B cell (primary cell): ENCODE measurements at places on chromosomes 12 and 14.
A peak's percentile ranks its signal among the peaks of the same experiment; 100 is the strongest.

DNA sequence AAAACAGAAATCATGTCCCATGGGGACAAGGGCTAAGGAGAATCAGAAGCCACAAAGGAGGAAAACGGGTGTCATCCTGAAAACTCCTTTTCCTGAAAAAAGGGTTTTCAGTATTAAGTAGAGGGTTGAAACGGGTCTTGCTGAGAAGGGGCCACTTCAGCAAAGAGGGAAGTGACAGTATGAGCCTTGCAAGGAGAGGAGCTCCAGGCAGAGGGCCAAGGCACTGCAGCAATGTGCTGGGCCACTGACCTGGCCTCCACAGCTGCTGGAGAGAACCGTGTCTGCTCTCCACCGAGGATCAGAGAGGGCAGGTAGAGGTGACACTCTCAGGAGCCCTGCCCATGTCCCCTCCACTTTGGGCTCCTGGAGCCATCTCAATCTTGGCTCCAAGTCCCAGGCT is 103.3 kb downstream of the NCOR2 start:
- H3K36me3 ChIP-seq, result no peaks in the 10 kb centered on the region
- no peak overlapping the region for H3K27ac ChIP-seq
- no peak for DNase-seq

DNA sequence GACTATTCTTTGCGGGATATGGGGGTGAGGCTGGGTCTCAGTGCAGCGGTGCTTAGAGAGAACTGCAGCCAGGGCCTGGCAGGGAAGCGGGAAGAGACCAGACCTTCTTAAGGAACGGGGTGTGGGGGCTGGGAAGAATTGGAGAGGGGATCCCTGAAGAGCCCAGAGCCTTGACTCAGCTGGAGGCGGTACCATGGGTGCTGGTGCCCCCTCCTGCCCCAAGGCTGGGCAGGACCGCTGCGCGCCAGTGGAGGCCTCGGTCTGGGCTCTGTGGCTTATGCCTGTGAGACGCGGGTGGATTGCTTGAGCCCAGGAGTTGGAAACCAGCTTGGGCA is 1.3 kb upstream of the RNU7-1 start:
- H3K4me1 ChIP-seq, result peaks cover 60% of the 10 kb centered on the region
- peak overlapping the region; percentile 93 for H3K27ac ChIP-seq
- peaks cover 10% of the 10 kb centered on the region for H3K36me3 ChIP-seq

DNA sequence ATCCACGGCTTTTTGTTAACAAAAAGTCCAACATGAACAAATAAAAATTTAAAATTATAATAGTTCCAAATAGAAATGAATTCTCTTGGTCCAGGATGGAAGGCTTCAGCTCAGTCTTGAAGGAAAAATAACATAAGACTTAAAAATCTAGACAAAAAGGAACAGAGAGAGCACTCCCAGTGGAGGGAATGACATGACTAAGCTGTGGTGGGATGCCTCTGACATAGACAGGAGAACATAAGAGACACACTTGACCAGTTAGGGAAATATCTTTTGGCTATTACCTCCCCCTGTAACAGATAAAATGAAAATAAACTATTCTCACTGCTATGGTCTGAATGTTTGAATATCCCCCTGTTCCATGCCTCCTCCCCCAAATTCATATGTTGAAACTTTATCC is 106.8 kb downstream of the BBS10 start:
- no peaks in the 10 kb centered on the region for H3K27me3 ChIP-seq
- no peak for DNase-seq
- H3K4me1 ChIP-seq, result no peaks in the 10 kb centered on the region
- no peaks in the 10 kb centered on the region for H3K36me3 ChIP-seq
- H3K27ac ChIP-seq, result no peak overlapping the region
- H3K4me3 ChIP-seq, result no peak overlapping the region

DNA sequence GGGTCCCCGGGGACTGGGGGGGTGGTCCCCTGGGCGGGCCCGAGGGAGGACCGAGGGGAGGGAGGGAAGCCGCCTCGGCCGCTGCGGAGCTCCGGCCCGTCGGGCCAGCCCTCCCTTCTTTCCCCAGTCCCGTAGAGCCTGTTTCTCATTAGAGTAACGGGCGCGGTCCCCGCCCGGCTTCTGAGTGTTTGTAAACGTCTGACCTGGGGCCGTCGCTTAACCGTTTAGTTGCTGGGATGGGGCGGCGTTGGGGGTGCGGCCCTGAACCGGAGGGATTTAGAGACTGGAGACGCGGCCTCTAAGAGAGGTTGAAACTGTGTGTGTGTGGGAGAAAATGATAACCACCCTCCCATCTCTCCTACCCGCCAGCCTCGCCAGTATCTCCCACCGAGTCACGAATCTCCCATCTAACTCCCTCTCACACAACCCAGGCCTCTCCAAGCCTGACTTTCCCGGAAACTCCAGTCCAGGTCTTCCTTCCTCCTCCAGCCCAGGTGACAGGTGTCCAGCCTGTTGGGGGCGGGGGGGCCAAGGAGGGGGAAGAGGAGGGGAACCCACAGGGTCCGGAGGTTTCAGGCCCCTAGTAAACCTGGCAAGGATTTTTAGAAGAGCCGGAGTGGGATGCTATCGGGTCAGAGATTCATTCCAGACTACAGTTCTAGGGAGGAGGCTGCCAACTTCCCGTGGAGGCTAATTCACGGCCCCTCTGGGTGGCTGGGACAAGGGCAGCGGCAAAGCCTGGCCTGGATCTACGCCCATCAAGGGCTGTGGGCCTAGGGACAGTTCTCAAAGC is 1.1 kb upstream of the NFATC4 start:
- H3K4me1 ChIP-seq, result peaks cover 30% of the 10 kb centered on the region
- H3K27me3 ChIP-seq, result no peaks in the 10 kb centered on the region
- no peaks in the 10 kb centered on the region for H3K36me3 ChIP-seq
- peak overlapping the region; percentile 57 for H3K4me3 ChIP-seq

- no peak for DNase-seq
- H3K27ac ChIP-seq, result no peak overlapping the region
- no peaks in the 10 kb centered on the region for H3K4me1 ChIP-seq
- no peaks in the 10 kb centered on the region for H3K27me3 ChIP-seq
Measured at GRCh38 chr12:72081777-72082176, 143.1 kb downstream of the TPH2 start.

GRCh38 chr12:127607146-127607725 is 659.7 kb upstream of the TMEM132C start:
- DNase-seq, result no peak
- H3K4me1 ChIP-seq, result no peaks in the 10 kb centered on the region

DNA sequence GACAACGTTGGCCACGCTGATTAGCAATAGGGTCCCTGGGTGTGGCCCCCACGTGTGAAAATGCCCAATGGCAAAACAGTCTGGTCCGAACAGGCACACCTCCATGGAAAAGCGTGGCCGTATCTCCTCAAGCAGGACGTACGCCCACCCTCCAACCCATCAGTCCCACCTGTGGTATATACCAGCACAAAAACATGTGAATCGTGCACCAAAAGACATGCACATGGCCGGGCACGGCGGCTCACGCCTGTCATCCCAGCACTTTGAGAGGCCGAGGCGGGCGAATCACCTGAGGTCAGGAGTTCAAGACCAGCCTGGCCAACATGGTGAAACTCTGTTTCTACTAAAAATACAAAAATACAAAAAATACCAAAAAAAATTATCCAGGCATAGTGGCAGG is 14.9 kb upstream of the SFSWAP start:
- DNase-seq, result no peak
- H3K4me3 ChIP-seq, result no peak overlapping the region
- no peaks in the 10 kb centered on the region for H3K27me3 ChIP-seq
- no peaks in the 10 kb centered on the region for H3K36me3 ChIP-seq

- H3K36me3 ChIP-seq, result no peaks in the 10 kb centered on the region
- H3K27me3 ChIP-seq, result no peaks in the 10 kb centered on the region
- peak overlapping the region; percentile 31 for H3K4me3 ChIP-seq
Measured at GRCh38 chr12:106759526-106760183, 14.8 kb upstream of the RIC8B start.

DNA sequence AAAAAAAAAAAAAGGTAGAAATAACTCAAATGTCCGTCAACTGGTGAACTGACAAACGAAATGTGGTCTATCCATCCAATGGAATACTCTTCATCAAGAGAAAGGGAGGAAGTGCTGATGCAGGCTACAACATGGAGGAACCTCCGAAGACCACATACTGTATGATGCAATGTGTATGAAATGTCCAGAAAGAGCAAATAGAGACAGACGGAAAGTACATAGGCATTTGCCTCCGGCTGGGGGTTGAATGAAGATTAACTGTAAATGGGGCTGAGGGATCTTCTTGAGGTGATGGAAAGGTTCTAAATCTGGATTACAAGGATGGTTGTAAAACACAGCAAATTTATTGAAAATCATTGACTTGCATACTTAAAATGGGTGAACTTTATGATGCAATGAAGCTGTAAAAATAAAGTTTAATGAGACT is 35.4 kb downstream of the DLK1 start:
- no peak overlapping the region for H3K4me3 ChIP-seq
- H3K27me3 ChIP-seq, result no peaks in the 10 kb centered on the region
- no peaks in the 10 kb centered on the region for H3K36me3 ChIP-seq

DNA sequence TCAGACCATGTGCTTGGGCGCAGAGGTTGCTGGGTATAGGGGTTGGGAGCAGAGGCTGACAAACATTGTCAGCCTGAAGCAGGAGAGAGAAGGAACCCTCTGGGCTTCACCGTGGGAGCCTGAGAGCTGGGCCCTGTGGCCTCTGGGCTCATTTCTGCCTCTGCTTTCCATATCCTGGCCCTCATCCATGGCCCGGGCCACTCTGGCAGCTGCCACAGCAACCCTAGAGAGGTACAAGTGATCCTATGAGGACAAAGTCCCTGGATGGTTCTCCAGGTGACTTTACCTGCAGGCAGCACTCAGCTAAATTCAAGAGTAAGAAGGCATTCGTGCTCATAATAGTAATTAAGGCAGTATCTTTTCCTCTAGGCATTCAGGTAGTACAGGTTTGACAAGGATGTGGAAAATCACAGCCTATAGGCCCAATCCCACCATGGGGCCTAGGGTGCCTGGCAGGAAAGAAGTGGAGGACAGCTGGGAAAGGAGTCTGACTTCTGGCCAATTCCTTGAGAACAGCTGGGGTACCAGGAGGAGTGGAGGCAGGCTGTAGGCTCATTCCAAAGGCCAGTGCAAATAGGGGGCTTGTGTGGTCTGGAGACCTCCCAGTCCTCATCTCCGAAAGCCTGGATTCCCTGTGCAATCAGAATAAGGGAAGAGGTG is 3.6 kb upstream of the TTC7B start:
- no peak overlapping the region for H3K4me3 ChIP-seq
- H3K4me1 ChIP-seq, result peaks cover 9% of the 10 kb centered on the region
- no peak overlapping the region for H3K27ac ChIP-seq
- no peaks in the 10 kb centered on the region for H3K36me3 ChIP-seq
- no peaks in the 10 kb centered on the region for H3K27me3 ChIP-seq

DNA sequence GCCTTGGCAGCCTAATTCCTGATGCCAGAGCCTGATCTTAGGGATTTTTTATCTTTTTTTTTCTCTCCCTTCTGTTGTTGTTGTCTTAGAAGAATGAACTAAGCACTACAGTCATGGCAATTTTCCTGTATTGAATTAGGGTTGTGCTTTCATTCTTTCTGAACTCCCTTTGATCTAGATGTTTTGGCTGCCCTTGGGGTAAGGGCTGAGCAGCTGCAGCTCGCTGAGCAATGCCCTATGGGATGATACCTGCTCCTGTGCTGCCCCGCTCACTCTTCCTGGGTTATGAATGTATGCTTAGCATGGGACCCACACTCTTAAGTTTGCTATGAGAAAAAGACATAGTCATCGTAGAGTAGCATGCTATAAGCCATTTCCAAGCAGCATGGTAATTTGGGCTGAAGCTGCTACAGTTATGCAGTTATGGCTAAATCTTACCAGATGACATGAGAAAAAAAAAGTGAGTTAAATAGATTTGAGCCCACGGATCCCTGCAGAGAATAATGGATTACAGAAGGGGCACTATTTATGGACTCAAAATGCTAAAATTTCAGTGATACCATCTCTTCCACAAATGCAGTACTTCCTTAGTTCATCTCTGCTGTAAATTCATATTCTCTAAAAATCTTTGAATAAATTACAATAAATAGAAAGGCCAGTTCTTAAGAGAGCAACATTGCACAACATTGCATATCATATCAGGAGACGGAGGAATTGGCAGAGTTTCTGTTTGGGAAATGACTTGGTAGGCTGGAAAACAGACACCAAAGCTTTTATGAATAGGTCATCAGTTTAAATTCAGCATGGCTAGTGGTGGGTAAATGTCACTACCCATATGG is 79.2 kb upstream of the PTHLH start:
- H3K36me3 ChIP-seq, result no peaks in the 10 kb centered on the region
- DNase-seq, result no peak
- H3K4me1 ChIP-seq, result no peaks in the 10 kb centered on the region
- no peak overlapping the region for H3K27ac ChIP-seq
- no peaks in the 10 kb centered on the region for H3K27me3 ChIP-seq
- H3K4me3 ChIP-seq, result no peak overlapping the region

- no peak overlapping the region for H3K27ac ChIP-seq
- H3K36me3 ChIP-seq, result no peaks in the 10 kb centered on the region
- no peak overlapping the region for H3K4me3 ChIP-seq
- DNase-seq, result no peak
- no peaks in the 10 kb centered on the region for H3K4me1 ChIP-seq
Measured at GRCh38 chr12:130086248-130086647, 76.0 kb upstream of the FZD10 start.

DNA sequence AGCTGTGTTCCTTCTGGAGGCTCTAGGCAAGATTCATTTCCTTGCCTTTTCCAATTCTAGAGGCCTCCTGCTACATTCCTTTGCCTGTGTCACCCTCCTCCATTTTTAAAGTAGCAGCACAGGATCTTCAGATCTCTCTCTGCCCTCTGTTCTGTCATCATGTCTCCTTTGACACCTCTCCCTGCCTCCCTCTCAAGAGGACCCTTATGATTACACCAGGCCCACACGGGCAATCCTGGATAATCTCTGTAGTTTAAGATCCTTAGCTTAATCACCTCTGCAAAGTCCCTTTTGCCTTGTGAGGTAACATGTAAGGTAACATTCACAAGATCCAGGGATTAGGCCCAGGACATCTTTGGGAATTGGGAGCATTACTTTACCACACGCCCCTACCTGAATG is 155.2 kb downstream of the SYNE2 start:
- peaks cover 3% of the 10 kb centered on the region for H3K4me1 ChIP-seq
- H3K36me3 ChIP-seq, result peaks cover 3% of the 10 kb centered on the region
- no peak overlapping the region for H3K27ac ChIP-seq
- no peaks in the 10 kb centered on the region for H3K27me3 ChIP-seq
- no peak overlapping the region for H3K4me3 ChIP-seq
- DNase-seq, result no peak

DNA sequence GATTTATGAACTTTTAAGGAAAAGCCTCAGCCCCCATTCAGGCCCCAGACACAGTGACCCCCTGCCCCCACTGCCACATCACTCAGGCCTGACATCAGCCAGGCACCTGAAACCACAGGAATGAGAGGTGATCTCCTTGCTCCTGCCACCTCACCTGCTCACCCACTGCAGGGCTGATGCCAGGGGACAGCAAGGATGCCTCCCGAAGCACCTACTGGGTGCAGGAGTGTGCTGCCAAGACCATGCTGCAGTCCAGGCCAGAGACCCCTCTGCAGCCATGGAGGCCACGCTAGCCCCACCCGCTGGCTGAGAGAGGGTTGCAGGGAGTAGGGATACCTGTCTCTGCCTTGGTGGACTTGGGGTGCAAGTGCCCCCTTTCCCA is 18.6 kb upstream of the KRT7 start:
- no peaks in the 10 kb centered on the region for H3K4me1 ChIP-seq
- no peaks in the 10 kb centered on the region for H3K27me3 ChIP-seq
- H3K27ac ChIP-seq, result no peak overlapping the region
- DNase-seq, result no peak
- no peaks in the 10 kb centered on the region for H3K36me3 ChIP-seq
- H3K4me3 ChIP-seq, result no peak overlapping the region

- H3K4me1 ChIP-seq, result peaks cover 5% of the 10 kb centered on the region
- H3K27me3 ChIP-seq, result no peaks in the 10 kb centered on the region
- no peak for DNase-seq
- H3K27ac ChIP-seq, result no peak overlapping the region
- no peaks in the 10 kb centered on the region for H3K36me3 ChIP-seq
Measured at GRCh38 chr12:3123729-3124128, 46.5 kb downstream of the TSPAN9 start.
